ENCODE measurements at places on chromosomes 11 and 22.

DNA sequence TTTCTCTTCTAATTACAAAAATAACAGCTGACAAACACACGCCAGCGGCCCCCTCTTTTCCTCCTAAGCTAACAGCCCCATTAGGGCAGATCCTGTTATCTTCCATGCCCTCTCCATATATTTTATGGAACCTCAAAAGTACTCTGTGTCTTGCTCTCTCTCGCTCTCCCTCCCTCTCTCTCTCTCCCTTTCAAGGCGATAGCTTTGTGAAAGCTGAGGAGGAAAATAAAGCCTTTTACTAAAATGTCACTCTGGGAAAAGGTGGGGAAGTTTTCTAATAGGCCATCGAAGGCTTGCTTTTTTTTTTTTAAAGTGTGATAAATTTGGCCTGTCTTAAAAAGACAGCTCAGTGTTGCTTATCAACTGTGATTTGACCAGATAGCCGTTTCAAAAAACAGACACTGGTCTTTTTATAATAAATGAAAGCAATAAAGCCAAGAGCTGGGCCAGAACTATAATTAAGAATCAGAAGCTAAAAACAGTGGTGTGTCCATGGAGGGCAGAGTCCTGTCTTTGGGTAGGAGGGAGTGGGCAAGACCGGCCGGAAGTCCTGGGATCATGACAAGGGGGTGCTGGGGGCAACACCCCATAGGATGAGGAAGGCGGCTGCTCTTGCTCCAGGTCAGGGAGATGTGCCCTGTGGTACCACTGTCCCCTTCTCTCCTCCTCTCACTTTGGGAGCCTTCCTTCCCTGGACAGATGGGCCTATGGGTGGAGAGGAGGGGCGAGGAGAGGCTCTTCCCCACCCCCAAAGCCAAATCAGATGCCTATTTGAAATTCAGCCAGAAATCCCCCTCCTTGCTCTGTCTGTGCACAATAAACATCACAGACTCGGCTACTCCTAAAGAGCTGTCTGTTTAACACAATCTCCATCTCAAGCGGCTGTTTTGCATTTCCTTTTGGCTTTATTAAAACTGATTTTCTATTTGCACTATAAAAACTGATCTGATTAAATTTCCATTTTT lies 267.2 kb downstream of the BUD13 start:
- no peak for DNase-seq

GRCh38 chr22:28909375-28909774 lies 26.0 kb downstream of the ZNRF3 start:
- DNase-seq: no peak

DNA sequence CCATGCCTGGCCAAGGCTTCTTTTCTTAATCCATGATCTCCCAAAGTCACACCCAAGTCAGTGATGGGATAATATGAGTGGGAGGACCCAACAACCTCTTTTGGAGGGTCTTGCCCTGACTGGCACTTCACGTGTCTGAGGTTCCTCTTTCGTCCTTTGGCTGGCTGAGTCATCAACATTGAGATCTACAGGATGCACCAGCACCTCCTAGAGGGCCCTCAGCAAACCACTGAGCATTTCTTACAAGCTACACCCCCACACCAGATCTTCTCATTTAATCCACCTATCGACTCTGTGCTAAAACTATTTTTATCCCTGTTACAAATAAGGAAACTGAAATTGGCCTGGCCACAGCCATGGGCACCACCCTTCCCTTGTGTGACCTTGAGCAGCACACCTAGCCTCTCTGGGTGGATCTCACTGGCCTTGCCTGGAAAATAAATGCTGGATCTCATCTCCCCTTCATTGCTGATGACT lies 63.4 kb downstream of the FLI1 start:
- DNase-seq: no peak

GRCh38 chr11:100631316-100631715 lies 55.8 kb upstream of the ARHGAP42 start:
- no peak for DNase-seq

GRCh38 chr11:126338346-126339055 lies 17.0 kb upstream of the ST3GAL4 start:
- DNase-seq: no peak

- no peak for DNase-seq
Measured at GRCh38 chr11:61125310-61125684, 23.0 kb downstream of the CD5 start.

DNA sequence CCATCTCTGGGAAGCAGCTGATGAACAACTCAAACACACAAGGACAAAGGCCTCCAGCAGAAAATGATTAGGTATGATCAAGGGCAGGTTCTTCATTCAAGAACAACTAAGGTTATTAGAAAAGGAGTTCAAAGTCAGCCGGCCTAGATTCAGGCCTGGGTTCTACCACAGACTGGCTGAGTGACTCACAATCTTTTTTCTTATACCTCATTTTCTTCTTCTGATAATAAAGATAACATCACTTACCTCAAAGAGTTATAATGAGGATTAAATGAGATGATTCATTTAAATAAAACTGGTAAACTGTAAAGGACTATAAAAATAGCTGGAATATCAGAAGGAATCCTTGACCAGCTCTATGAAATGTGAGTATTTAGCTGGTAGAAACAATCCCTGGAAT lies 49.3 kb upstream of the PPP2R1B start:
- no peak for DNase-seq

- no peak for DNase-seq
Measured at GRCh38 chr11:128629516-128630106, 42.3 kb upstream of the ETS1 start.
